ENCODE measurements at places on chromosomes 4 and X. TPM values are rescaled to one million over a fixed set of nuclear protein-coding genes. Genes with fewer than 3 reads are reported as not detected.
A peak's percentile ranks its signal among the peaks of the same experiment; 100 is the strongest.

DNA sequence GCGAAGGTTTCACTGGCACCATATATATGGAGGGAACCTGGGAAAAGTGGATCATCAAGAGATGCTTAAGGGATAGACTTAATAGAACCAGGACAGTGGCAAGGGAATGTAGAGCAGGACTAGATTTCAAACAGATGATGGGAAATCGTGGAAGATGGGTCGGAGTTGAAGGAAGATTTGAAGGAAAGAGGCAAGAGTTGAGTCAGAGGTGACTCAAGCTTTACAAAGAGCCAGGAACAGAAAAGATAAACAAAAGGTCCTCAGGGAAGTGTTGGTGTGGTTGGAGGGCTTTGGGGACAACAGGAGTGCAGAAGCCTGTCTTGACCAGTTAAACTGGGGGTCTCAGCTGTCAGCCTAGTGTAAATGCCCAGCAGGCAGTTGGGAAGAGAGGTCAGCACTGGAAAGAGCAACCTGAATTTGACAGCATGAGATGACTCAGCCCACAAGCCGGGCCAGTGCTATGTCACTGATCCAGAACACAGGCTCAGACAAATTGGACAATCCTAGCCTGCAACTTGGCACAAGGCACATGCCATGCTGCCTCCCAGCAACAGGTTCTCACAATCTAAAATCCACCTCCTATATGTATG, 230.5 kb downstream of the IDS start:
- H3K36me3 ChIP-seq = no peaks in the 10 kb centered on the region
- no peak for DNase-seq
- no peak overlapping the region for H3K4me3 ChIP-seq
- no peak overlapping the region for H3K27ac ChIP-seq
- H3K27me3 ChIP-seq = peaks cover 4% of the 10 kb centered on the region

SLIT2 gene
- not detected for total RNA-seq

WNK3 gene
- 0.47 TPM for total RNA-seq

ZNF732 gene
- total RNA-seq = not detected

GRCh38 chrX:30653415-30654131, at the start of gene GK:
TSS of gene GK (plus strand) at chrX:30653423. CDS start at chrX:30653538, 115 bp downstream.
- peaks cover 12% of the 10 kb centered on the region for H3K36me3 ChIP-seq
- peak; percentile 28 for DNase-seq
- peak within 1 kb of the TSS; percentile 93 for H3K27ac ChIP-seq
- H3K4me3 ChIP-seq = peak within 1 kb of the TSS; percentile 86
- H3K27me3 ChIP-seq = no peaks in the 10 kb centered on the region

OPRPN gene
- not detected for total RNA-seq

AFP gene
- not detected for total RNA-seq

GRCh38 chr4:52548818-52549570, 110.1 kb downstream of the USP46 start:
- H3K27me3 ChIP-seq = peaks cover 7% of the 10 kb centered on the region
- no peak overlapping the region for H3K27ac ChIP-seq
- H3K4me3 ChIP-seq = no peak overlapping the region
- no peaks in the 10 kb centered on the region for H3K4me1 ChIP-seq

GRCh38 chr4:90597927-90598326, 470.7 kb downstream of the CCSER1 start:
- H3K4me1 ChIP-seq = no peaks in the 10 kb centered on the region
- no peak overlapping the region for H3K4me3 ChIP-seq
- no peak for DNase-seq
- H3K36me3 ChIP-seq = no peaks in the 10 kb centered on the region
- H3K27me3 ChIP-seq = no peaks in the 10 kb centered on the region
- H3K27ac ChIP-seq = no peak overlapping the region

DNA sequence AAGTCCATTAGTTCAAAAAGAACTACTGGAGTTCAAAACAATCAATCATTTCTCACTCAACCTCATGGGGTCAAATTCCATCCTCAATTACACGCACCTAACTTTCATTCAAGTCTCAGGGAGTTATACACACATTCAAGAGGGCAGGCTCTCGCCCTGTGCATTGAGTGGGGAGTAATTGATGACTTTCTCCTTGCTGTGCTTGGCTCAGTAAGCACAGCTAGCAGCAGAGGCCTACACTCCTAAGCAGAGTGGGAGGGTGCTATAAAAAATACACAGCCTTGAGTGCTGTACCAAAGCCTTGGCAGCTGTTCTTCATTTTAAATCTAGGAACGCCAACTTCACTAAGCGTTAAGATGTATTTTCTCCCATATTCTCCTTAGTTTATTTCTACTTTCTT, 958.3 kb upstream of the ADGRL3 start:
- H3K4me1 ChIP-seq = no peaks in the 10 kb centered on the region
- H3K36me3 ChIP-seq = no peaks in the 10 kb centered on the region
- no peak overlapping the region for H3K4me3 ChIP-seq
- H3K27ac ChIP-seq = no peak overlapping the region
- no peaks in the 10 kb centered on the region for H3K27me3 ChIP-seq
- no peak for DNase-seq

DNA sequence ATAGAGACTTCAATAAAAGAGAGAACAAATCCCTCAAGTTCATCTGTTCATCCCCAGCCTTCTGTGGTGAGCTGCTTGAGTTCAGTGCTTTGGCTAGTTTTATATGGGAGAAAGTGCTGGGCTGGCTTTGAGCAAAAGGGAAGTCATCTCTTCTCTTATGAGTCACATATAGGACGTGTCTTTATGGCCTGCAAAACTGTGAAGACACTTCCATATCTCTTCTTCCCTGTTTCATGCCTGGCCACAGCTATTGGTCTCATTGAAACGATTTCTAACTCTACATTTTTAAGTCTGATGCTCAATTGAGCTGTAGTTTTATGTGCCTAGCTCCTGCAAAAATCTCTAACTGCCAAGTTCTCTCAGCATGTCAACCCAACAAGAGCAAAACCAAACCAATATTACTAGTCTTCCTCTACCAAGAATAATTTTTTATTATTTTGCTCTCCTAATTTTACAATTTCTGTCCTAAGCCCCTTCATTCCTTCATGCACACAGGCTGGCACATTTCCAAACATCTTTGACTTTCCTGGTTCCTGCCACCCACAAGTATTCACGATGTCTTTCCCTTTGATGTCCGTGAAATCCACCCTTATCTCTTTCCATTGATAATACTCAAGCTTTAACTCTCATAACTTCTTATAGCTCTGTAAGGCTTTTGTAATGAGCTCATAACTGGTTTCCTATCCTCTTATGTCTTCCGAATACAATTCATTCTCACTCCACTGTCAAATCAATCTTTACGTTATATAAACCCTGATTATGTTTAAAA, 165.3 kb downstream of the BTC start:
- no peak for DNase-seq
- peaks cover 5% of the 10 kb centered on the region for H3K27me3 ChIP-seq
- H3K36me3 ChIP-seq = no peaks in the 10 kb centered on the region

- no peaks in the 10 kb centered on the region for H3K36me3 ChIP-seq
- no peak overlapping the region for H3K4me3 ChIP-seq
These were observed 4.3 kb downstream of the AMTN start for GRCh38 chr4:70522626-70523025.

DNA sequence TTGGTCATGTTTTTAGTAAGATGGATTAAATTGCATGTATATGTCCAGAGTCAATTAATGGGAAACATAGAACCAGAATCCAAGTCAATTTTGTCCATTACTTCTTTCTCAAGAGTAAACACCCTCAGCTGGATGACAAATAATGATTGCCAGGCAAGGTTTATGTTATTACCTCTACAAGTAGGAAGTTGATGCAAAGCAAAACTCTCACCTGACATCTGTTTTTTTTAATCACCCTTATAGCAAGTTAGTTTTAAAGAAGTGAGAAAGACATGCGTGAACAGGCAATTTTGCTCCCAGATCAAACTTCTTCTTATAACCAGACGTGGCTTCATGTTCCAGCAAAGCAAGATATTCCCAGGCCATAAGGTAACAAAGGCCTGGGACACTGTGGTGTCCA, 348.5 kb upstream of the FTHL17 start:
- no peaks in the 10 kb centered on the region for H3K36me3 ChIP-seq
- H3K4me1 ChIP-seq = no peaks in the 10 kb centered on the region
- no peak for DNase-seq
- no peak overlapping the region for H3K4me3 ChIP-seq
- no peak overlapping the region for H3K27ac ChIP-seq

ESX1 gene
- not detected for total RNA-seq

PDK3 gene
- 46.4 TPM for total RNA-seq

CXXC4 gene
- not detected for total RNA-seq

DNA sequence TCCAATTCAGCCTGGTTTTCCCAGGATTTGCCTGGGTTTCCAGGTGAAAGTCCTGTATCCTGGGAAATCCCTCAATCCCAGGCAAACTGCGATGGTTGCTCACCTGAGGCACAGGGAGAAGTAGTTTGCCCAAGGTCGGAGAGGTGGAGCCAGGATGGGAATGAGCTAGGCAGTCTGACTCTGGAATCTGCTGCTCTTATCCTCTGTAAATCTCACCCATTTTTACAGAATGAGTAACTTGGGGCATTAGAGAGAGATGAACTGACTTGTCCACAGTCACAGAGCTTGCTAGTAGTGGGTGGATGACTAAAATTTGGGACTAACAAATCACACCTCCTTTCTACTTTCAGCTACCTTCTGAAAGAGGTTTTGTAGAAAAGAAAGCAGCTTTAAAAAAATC, 9.8 kb upstream of the ARX start:
- peaks cover 10% of the 10 kb centered on the region for H3K4me1 ChIP-seq
- peaks cover 36% of the 10 kb centered on the region for H3K27me3 ChIP-seq
- no peak overlapping the region for H3K27ac ChIP-seq
- no peak for DNase-seq
- H3K4me3 ChIP-seq = no peak overlapping the region

GRCh38 chrX:132023896-132024386, 839 bp downstream of the STK26 start:
- H3K27ac ChIP-seq = peak overlapping the region; percentile 96
- peaks cover 36% of the 10 kb centered on the region for H3K4me1 ChIP-seq
- H3K36me3 ChIP-seq = peaks cover 20% of the 10 kb centered on the region
- DNase-seq = peak; percentile 79

- DNase-seq = no peak
- no peaks in the 10 kb centered on the region for H3K36me3 ChIP-seq
- peaks cover 3% of the 10 kb centered on the region for H3K27me3 ChIP-seq
- peaks cover 12% of the 10 kb centered on the region for H3K4me1 ChIP-seq
These were observed 371.0 kb downstream of the BCOR start for GRCh38 chrX:39726771-39727170.

HTN3 gene
- total RNA-seq = not detected

GRCh38 chrX:3548765-3549391, 164.6 kb downstream of the PRKX start:
- H3K4me3 ChIP-seq = no peak overlapping the region
- H3K36me3 ChIP-seq = no peaks in the 10 kb centered on the region
- DNase-seq = no peak
- no peak overlapping the region for H3K27ac ChIP-seq
- H3K4me1 ChIP-seq = no peaks in the 10 kb centered on the region

- H3K27me3 ChIP-seq = no peaks in the 10 kb centered on the region
- no peak for DNase-seq
These were observed 32.2 kb upstream of the XPNPEP2 start for GRCh38 chrX:129706400-129707072.

- peaks cover 28% of the 10 kb centered on the region for H3K4me1 ChIP-seq
- H3K27ac ChIP-seq = no peak overlapping the region
- peak; percentile 24 for DNase-seq
- H3K27me3 ChIP-seq = no peaks in the 10 kb centered on the region
These were observed 58.8 kb downstream of the SPINK2 start for GRCh38 chr4:56762484-56763250.

DNA sequence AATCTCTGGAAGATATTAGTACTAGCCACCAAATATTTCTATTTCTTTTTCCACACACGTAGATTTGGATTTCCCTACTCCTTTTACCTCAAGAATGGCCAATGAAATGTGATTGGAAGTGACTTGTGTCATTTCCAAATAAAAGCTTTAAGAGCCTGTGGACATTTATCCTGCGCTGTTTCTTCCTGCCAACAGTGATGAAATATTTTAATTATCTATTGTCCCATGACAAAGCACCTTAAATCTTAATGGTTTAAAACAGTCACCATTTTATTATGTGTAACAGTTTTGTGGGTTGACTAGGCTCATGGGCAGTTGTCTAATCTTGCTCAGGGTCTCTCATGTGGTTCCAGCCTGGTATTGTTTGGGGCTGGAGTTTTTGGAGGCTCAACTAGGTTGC, 3.5 kb upstream of the PGRMC2 start:
- peaks cover 8% of the 10 kb centered on the region for H3K36me3 ChIP-seq
- H3K4me1 ChIP-seq = peaks cover 11% of the 10 kb centered on the region
- DNase-seq = no peak
- no peak overlapping the region for H3K4me3 ChIP-seq

DNA sequence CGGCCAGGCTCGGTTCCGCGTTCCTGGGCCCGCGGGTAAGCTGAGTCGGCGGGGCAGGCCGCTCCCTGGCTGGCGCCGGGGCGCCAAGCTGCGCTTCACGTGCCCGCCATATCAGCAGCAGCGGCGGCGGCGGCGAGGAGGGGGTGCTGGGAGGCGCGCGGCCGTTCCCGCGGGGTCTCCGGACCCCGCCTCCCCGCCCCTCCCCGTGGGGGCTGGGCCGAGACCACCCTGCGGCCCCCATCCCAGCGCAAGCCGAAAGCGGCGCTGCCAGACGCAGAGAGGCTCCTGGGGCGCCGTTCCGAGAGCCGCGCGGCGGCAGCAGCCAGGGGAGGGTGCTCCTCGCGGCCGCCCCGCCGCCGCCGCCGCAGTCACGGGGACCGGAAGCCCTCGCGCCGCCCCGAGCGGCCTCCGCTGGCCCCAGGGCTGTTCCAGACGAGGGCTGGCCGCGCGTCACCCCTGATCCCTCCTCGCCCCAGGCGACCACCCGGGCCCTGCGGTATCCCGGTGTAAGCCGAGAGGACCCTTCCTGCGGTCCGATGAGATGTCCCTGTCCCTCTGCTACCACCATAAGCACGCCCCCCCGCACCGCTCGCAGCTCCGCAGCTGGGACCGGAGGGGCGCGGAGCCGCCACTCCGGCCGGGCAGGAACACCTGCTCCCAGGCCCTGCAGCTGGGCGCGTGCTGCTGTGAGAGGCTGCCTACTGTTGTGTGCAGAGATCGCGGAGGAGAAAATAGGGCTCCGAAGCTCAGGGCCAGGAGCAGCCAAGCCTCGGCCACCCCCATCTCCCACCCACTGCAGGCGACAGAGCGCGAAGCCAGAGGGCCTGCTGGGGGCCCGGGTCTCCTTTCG, 7.5 kb upstream of the BCOR start:
- no peaks in the 10 kb centered on the region for H3K27me3 ChIP-seq
- H3K4me3 ChIP-seq = peak overlapping the region; percentile 75
- no peaks in the 10 kb centered on the region for H3K36me3 ChIP-seq
- DNase-seq = no peak

GRCh38 chrX:70336767-70337166, 46.9 kb downstream of the KIF4A start:
- peaks cover 7% of the 10 kb centered on the region for H3K4me1 ChIP-seq
- no peak overlapping the region for H3K4me3 ChIP-seq
- no peaks in the 10 kb centered on the region for H3K27me3 ChIP-seq
- no peak overlapping the region for H3K27ac ChIP-seq

- no peaks in the 10 kb centered on the region for H3K4me1 ChIP-seq
- H3K27me3 ChIP-seq = no peaks in the 10 kb centered on the region
- H3K36me3 ChIP-seq = no peaks in the 10 kb centered on the region
- H3K27ac ChIP-seq = no peak overlapping the region
- no peak overlapping the region for H3K4me3 ChIP-seq
These were observed 854.3 kb downstream of the C4orf33 start for GRCh38 chr4:129950217-129950616.
